COR-L47 (cell line): ENCODE measurements at places on chromosomes 5 and 9.

DNA sequence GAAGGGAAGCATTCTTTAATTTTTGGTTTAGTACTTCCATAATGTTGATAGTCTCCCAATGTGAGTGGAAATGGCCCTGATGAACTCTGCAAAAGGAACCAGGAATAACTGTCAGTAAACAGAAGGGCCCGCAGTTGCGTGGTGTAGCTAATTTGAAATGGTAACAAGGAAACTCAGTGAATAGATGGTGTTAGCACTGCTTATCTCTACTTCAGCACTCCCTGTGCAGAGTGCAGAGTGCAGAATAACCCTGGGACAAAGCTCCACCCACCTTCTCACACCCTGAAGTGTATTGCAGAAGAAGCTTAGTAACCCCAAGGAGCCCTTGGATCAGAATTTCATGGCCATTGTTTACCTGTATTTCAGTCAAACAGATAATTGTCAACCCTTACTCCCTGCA is 158.9 kb downstream of the PCSK5 start:
- DNase-seq: no peak

DNA sequence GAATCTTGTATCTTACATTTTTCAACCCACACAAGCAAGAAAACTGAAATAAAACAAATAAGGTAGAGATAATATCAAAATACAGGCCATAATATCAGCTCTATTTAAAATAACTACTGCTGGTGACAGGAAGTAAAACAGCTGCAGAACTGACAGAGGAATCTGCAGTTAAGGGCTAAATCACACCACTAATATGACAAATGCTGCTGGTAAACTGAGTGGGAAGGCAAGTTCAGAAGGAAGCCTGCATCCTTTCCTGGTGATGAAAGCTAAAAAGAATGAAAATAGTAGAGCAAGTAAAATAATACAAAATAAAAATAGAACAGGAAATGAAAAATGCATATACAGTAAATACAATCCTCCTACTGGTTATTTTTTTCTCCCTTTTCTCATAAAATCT is 1293.7 kb upstream of the C9orf72 start:
- DNase-seq: no peak

DNA sequence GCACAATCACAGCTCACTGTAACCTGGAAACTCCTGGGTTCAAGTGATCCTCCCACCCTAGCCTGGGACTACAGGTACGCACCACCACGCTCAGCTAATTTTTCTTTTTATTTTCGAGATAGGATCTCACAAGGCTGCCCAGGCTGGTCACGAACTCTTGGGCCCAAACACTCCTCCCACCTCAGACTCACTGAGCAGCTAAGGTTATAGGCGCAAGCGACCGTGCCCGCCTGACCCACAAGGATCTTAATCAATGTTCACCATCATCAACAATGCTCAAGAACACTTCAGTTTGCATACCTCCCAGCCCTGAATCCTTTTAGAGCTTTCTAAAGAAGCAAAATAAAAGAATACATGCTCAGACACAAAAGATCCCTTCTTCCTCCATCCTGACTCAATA is 13.2 kb downstream of the ETF1 start:
- DNase-seq: no peak

DNA sequence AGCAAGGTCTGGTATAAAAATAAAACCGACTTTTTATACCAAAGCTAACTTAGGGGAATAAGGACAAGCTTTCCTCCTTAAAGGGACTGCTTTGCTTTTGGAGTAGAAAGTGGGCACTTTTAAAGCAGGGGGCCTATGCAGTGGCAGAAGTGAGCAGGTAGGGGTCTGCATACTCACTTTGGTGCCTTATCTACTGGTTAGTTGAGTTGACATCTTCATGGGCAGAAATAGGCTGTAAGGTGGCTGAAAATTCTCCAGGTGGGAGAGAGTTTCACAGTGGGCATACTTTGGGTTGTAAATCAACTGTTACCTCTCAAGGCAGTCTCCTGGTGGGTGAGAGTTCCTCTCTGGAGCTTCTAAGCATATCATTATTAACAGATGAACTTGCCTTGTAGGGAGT is 24.8 kb downstream of the OSMR start:
- no peak for DNase-seq

GRCh38 chr9:119861842-119862241 is 492.6 kb upstream of the BRINP1 start:
- DNase-seq: no peak

DNA sequence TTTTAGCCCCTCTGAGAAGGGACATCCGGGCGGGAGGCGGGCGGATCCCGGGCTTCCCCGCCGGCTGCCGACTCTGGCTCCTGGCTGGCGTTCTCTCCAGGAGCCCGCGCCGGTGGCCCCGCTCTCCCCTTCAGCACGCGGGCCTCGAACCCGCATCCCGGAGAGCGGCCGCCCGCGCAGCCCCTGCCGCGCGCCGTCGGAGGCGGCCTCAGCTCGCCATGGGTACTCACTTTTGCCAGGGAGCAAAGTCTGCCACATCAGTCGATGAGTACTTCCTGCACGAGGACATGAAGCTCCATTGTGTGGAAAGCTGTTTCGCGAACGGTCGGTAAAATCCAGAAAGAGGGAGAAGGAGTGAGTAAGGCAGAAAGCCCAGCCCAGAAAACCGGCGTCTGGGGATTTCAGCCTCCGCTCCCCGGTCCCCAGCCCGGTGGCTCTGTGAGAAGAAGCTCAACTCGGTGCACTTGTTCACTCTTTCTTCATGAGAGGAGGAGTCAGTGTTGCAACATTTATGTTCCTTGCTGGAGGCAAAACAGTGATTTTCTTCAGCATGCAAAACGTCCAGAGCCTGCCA is at the start of gene PRLR:
TSS of gene PRLR (minus strand) at position 450 of the 574 bp plus-strand sequence. CDS start 140,867 bp downstream, outside the sequence.
- no peak for DNase-seq

- no peak for DNase-seq
These were observed 524.5 kb upstream of the RGMB start for GRCh38 chr5:98248949-98249348.

DNA sequence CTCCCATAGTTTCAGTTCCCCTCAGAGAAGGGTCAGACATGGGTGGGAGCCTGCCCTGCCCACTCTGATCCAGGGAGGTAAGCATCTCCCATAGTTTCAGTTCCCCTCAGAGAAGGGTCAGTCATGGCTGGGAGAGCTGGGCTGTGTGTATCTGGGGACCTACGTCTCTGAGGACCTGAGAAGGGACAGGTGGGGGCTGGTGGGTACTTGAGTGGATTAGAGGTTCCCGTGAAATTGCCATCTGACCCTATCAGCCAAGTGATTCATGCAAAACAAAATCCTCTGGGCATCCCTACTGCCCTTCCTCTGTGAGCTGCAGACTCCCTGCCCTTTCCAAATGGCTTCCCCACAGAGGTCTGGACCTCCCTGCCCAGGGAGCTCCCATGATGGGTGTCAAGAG is 3.9 kb downstream of the ENHO start:
- no peak for DNase-seq

DNA sequence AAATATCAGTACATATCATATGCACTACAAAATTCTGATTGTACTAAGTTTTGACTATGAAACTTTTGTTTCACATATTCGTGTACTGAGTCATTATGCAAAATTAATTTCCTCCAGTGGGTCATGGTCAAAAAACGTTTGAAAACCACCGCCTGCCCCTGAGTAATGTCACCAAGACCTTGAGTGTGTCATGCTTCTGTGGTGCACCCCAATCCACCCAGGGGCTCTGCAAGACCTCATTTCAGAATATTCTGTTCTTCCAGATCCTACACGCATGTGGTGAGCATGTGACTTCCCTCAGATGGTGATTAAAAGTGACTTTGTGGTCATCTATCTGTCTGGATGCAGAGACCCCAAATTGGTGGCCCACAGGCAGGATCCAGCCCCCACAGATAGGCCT is 31.0 kb downstream of the ABLIM3 start:
- DNase-seq: no peak

DNA sequence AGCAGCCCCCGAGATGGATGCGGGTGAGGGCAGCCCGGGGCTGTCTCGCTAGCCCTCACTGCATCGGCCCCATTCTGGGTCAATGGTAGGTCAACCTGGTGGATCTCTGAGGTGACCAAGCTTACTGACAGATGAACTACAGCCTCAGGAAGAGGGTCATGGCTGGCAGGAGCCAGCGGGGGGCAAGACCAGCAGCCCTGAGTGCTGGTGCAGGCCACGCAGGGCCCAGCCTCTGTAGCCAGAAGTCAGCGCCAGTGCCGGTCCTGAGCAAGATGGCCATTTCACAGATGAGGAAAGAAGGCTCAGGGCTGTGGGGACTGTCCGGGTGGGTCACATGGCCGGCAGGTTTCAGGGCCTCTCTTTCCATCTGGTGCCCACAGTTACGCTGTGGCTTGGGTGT is 5.1 kb upstream of the DBH start:
- DNase-seq: no peak

DNA sequence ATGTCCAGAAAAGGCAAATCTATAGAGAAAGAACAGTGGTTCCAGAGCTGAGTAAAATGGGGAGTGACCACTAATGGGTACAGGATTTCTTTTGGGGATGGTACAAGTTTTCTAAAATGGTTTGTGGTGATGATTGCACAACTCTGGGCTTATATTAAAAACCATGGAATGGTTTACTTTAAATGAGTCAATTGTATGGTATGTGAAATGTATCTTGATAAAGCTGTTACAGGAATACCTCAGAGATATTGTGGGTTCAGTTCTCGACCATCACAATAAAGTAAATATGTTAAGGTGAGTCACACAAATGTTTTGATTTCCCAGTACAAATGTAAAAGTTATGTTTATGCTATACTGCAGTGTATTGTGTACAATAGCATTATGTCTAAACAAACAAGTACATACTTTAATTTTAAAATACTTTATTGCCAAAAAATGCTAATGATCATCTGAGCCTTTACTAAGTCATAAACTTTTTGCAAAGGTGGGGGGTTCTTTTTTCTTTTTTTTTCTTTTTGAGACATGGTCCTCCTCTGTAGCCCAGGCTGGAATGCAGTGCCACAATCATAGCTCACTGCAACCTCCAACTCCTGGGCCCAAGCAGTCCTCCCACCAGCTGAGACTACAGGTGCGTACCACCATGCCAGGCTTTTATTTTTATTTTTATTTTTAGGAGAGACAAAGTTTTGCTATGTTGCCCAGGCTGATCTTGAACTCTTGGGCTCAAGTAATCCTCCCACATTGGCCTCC is 65.9 kb downstream of the SHOC1 start:
- no peak for DNase-seq

DNA sequence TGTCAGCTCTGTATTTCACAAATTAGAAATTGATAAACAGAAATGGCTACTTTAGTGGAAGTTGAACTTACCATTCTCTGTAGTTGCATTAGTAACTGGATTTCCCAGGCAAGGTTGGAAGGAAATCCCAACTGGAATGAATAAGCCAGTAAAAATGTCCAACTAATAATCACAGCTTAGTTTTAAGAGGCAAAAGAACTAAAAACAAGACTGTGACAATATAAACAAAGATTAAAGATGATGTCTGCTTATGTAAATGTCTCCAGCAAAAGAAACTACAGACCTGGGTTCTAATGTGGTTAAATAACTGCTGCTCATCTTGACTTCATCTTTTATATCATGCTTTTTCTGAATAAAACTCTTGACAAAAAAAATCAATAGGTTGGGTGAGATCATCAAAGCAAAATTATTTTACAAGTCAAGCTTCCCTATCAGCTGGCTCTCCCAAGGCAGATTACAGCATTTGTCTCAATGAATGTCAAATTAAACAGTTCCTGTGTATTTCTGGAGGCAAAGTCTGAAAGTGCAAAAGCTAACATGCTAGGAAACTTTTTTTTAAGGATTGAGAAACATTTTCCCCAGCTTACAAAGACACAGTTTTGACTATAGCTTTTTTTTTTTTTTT is 62.3 kb upstream of the HMHB1 start:
- DNase-seq: no peak

DNA sequence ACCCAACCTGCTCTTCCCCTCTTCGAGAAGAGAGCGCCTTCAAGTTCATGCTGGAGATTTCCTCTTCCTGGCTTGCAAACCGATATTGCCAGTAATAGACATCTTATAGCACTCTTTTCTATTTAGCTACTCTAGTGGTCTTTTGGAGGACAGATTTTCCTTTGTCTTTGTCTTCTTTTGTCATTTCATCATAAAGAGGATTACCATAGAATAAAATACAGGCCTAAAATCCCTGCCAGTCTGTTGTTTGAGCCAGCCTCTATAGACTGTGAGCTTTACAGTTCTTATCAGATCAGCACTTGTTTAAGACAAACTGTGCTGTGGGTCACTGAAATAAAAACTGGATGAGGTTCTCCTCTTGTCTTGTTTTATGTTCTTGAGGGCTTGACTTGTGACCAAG is 802.8 kb downstream of the NR2F1-AS1 start:
- DNase-seq: no peak

DNA sequence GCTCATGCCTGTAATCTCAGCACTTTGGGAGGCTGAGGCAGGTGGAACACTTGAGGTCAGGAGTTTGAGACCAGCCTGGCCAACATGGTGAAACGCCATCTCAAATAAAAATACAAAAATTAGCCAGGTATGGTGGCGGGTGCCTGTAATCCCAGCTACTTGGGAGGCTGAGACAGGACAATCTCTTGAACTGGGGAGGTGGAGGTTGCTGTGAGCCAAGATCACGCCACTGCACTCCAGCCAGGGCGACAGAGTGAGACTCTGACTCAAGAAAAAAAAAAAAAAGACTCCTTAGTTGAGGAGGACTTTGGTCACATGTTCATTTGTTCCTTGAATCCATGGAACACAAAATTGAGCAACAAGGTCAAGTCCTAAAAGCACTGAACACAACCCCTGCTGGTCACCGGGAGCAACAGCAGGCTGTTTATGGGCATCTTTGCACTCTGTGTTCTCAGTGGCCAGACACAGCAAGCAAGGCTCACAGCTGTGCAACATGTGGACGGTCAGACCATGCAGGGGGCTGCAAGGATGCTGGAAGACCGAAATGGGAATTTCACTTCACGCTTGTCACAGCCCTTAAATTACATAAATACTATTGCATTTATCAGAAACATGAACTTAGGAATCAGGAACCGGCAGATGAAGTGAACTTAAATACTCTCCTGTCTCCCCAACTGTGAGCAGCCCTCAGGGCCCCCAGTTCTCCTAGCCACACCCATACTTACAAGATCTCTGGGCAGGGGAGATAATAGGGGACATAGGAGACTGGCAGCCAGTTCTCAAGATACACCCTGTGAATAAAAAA is 2.8 kb downstream of the GBGT1 start:
- no peak for DNase-seq

DNA sequence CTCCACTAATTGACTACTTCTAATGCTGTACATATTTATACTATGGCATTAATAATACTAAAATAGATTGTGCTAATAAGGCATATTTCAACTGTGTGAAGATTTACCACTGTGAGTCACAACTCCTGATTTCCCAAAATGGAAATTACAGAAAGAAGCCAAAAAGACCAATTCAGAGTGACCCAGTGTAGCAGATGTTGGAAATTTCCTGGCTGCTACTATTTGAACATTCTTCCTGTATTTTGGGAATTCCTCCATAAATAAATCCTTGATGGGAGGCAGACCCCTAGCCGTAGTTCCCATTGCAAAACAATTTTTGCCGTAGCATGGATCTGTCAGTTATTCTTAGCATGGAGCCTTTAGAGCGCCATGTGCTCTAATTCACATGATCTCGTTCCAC is 11.4 kb upstream of the PRUNE2 start:
- no peak for DNase-seq

DNA sequence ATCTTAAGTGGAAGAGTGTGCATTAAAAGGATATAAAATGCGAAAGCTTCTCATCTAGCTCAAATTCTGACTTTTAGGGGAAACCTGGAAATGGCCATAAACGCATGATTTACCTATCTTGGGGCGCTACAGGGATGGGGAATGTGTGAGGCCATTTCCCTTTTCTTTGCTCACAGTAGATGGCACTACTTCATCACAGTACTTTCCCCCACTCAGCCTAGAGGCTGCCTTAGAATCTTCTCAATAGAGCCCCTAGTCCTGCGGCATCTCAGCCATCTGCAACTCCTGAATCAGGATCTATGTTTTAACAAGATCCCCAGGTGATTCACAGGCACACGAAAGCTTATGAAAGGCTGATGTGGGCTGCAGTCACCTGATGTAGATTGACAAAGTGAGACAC is 110.8 kb downstream of the LHFPL2 start:
- DNase-seq: peak; percentile 30
